ENCODE measurements at places on chromosomes 4 and X. TPM values are rescaled to one million over a fixed set of nuclear protein-coding genes. Genes with fewer than 3 reads are reported as not detected.
A peak's percentile ranks its signal among the peaks of the same experiment; 100 is the strongest.

Gene USP17L25
- polyA plus RNA-seq = not detected

DNA sequence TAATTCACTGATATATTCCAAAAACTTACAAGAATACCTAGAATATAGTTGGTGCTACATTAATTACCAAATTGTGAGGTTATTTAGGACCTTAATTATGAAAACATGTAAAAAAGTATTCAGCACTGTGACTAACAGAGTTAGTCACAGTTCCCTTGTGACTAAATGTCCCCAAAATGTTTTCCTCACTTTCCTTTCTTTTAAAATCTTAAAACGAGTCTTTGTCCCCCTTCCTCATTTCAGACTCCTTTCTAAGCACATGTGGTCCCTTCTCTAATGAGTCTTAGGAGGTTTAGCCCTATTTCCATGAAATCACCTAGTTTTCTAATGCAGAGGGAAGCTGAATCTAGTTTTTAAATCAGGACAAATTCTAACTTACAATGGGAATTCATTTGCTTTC, 175.0 kb downstream of the PPP3CA start:
- H3K4me3 ChIP-seq = no peak overlapping the region
- H3K4me1 ChIP-seq = peaks cover 53% of the 10 kb centered on the region
- DNase-seq = no peak
- no peaks in the 10 kb centered on the region for H3K27me3 ChIP-seq

DNA sequence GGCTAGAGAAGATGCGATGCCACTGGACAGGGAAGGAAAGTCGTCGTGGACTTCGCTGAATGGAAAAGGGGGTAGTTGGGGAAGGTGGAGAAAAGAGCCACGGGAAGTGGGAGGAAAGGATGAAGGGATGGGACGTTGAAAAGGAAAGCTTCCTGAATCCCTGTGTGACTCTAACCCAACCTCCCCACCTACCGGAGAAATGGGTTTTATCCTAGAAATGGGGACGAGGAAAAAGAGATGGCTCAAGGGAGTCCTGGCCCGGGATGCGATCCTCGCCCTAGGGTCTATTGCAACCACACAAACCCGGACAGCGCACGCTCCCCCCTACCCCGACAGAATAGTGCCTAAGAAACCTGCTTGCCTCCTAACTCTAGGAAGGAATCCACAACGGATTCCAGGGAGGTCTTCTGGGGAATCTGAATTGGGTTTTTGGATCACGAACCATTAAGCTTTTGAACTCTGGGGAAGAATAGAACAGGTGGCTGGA, 738 bp upstream of the TSPAN5 start:
- DNase-seq = no peak
- peaks cover 4% of the 10 kb centered on the region for H3K27me3 ChIP-seq
- H3K27ac ChIP-seq = no peak overlapping the region
- H3K4me1 ChIP-seq = peaks cover 8% of the 10 kb centered on the region
- H3K4me3 ChIP-seq = peak overlapping the region; percentile 25

GRCh38 chr4:184199780-184200179, 17.9 kb downstream of the ENPP6 start:
- H3K4me1 ChIP-seq = no peaks in the 10 kb centered on the region
- no peak overlapping the region for H3K4me3 ChIP-seq
- no peak for DNase-seq
- H3K36me3 ChIP-seq = no peaks in the 10 kb centered on the region
- peaks cover 2% of the 10 kb centered on the region for H3K27me3 ChIP-seq

- no peak overlapping the region for H3K4me3 ChIP-seq
- no peaks in the 10 kb centered on the region for H3K4me1 ChIP-seq
- no peak overlapping the region for H3K27ac ChIP-seq
- H3K27me3 ChIP-seq = no peaks in the 10 kb centered on the region
- H3K36me3 ChIP-seq = no peaks in the 10 kb centered on the region
Measured at GRCh38 chr4:164847967-164848649, 28.9 kb upstream of the APELA start.

Gene EVC
- polyA plus RNA-seq = 3.1 TPM

Gene RHOXF2B
- not detected for polyA plus RNA-seq

GRCh38 chr4:72893354-72894066, 176.0 kb downstream of the COX18 start:
- H3K27ac ChIP-seq = no peak overlapping the region
- no peaks in the 10 kb centered on the region for H3K4me1 ChIP-seq
- no peak overlapping the region for H3K4me3 ChIP-seq
- H3K27me3 ChIP-seq = no peaks in the 10 kb centered on the region
- H3K36me3 ChIP-seq = no peaks in the 10 kb centered on the region

Gene LDOC1
- not detected for polyA plus RNA-seq
